ENCODE measurements at places on chromosomes 16 and 17.

DNA sequence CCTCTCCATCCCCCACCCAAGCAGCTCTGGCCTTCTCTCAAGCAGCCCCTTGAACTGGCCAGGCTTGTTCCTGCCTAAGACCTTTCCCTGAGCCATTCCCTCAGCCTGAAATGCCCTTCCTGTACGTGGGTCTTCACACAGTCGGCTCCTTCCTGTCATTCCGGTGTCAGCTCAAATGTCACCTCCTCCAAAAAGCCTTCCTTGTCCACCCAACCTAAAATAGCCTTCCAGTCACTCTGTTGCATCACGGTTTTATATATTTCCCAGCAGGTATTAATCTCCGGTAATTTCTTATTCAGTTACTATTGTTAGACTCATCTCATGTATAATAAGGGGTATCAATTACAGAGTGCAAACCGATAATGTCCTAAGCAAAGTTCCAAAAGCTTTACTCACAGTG lies 51.8 kb downstream of the C17orf67 start:
- no peak for DNase-seq

DNA sequence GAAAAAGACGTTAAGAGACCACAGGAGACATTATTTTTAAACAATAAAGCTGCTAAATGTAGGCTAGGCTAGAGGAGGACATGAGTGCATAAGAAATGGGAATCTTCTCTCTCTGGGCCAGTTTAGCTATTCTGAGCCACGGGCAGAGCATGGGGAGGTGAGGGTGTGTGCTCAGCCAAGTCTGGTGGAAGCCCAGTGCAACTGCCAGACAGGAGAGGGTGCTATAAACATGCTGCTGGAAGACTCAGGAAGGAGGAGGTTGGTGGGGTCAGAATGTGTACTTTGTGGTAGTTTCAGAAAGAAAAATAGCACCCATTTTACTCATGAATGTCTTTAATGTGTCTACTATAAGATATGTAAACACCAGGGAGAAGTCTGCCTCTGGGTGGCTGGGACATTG lies 5.9 kb upstream of the SDK2 start:
- no peak for DNase-seq

DNA sequence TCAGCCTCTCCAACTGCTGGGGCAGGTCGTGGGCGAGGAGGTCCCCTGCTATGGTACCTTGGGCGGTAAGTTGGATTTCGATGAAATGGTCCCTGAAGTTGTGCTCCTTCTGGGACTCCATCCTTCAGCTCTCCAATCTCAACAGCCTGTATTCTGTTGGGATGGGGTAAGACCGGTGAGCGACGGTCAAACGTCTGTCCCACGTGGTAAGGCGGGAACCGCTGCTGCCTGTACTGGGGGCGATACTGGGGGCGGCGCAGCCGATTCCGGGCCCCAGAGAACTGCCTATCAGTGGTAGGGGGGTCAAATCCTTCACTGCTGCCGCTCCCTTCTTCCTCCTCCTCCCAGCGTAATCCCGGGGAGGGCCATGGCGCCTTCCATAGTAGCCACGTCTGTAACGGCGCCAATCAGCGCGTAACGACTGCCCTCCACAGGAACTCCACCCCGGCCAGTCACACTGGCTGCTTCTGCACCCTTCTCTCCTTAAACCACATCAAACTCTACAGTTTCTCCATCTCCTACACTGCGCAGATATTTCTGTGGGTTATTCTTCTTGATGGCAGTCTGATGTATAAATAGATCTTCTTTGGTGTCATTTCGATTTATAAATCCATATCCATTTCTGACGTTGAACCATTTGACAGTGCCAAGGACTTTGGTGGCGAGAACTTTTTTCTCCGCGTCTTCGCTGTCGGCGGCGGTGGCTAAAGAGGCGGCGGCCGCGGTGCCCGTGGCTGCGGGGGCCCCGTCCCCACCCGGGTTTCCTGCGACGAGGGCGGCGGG lies 41.1 kb downstream of the AHSP start:
- DNase-seq: no peak

DNA sequence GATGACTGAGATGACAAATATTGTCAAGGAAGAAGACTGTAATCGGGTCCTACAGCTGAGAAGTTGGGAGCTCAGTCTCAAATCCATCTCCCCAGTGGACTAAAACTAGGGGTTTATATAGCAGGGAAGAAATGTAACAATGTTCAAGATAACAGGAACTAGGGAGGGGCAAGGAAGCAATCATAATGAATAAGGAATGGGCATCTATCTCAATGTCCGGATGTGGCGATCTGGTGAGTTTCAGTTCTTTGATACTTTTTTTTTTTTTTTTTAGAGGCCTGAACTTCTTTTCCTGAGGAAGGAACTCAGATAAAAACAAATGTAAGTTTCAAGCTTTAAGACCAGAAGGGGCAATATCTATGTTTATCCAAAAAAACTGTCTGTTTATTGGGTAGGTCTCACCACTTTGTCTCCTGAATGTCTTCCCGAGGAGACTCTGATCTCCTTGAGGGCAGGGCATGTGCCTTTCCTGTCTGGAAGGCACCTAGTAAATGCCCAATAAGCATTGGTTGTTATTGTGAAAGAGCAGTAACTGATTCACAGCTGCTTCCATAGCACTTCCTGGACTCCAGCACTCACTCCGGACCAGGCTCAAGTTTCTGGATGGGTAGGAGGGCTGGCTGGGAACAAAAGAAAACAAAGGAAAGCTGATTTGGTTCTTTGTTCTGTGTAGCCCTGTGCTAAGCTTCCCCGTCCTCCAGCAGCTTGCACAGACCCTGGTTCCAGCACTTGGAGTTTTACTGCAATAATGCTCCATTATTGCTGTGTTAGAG lies 51.9 kb downstream of the MEOX1 start:
- DNase-seq: no peak

- no peak for DNase-seq
These were observed 5.8 kb downstream of the SLC5A2 start for GRCh38 chr16:31488468-31489297.

- no peak for DNase-seq
These were observed 15.7 kb downstream of the CDRT4 start for GRCh38 chr17:15451680-15452079.

DNA sequence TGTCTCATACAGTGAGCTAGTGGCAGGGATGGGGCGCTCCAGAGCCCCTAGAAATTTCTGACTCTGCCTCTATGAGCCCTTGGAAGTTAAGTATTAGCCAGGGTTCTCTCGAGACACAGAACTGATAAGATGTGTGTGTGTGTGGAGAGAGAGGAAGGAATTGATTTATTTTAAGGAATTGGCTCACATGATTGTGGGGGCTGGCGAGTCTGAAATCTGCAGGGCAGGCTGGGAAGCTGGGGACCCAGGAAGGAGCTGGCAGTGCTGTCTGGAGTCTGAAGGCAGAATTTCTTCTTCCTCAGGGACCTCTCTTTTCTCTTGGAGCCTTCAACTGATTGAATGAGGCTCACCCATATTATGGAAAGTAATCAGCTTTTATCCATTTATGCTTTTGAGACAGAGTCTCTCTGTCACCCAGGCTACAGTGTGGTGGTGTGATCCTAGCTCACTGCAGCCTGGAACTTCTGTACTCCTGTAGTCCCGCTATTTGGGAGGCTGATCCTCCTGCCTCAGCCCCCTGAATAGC lies 16.8 kb downstream of the LRRC75A start:
- no peak for DNase-seq

DNA sequence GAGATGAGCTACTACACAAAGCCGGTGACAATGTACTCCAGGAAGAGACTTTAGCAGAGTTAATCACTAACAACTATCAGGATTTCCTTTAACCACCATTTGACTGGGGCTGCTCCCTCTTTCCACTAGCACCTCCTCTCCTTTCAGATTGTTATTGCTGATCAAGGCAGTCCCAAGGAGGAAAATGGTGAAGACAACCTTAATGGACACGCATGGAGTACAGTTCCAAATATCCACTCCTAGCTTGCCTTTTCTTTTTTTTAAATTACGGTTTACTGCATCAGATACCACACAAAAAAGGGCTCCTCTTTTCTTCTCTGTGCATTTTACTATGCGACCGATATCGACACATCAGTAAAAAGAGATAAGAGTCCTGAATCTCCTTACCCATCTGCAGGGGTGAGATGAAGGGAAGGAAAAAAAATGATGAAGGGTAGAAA lies 30.9 kb downstream of the FAM222B start:
- DNase-seq: peak; percentile 7

DNA sequence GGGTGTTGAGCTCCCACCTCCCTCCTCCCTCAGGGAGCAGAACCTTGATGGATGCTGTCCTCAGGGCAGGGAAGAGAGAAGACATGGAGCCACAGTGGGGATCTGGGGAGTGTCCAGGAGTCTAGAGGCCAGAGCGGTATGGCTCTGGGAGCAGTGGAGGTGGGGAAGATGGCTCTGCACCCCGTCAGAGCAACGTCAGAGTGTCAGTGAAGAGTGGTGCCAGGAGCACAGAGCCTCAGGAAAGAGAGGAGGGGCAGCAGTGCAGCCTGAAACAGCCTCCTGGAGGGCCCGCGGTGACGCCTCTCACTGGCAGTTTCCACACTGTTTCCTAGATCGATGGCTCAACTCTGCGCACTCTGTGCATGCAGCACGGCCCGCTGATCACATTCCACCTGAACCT lies 23.2 kb upstream of the SLC5A11 start:
- DNase-seq: no peak

- no peak for DNase-seq
These were observed 961 bp downstream of the FGF11 start for GRCh38 chr17:7440113-7440833.

- no peak for DNase-seq
These were observed 91.8 kb downstream of the TMEM132E start for GRCh38 chr17:34671191-34671590.

GRCh38 chr16:24497440-24497839 lies 41.9 kb upstream of the RBBP6 start:
- no peak for DNase-seq

DNA sequence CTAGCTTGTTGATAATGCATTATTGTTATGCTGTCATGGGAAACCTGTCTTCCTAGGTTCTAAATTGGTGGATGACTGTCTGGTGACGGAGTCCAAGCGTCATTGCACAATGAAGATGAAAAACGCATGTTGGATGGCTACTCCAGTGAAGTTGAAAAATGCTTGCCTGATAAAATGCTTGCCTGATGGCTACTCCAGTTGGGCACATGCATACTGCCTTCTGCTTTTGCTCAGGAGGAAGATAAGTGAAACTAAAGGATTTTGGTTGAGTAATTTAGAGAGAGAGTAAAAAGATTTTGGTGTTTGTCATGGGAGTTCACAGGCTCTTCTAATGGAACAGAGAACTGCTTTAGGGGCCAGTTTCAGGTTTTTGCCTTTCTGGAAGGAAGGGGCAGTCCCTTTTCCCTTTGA lies 118.6 kb downstream of the PRKCA start:
- DNase-seq: no peak

GRCh38 chr17:31549121-31549524 lies 157.6 kb downstream of the RAB11FIP4 start:
- DNase-seq: no peak

- DNase-seq: no peak
These were observed 559 bp downstream of the CLUH start for GRCh38 chr17:2710803-2711607.

GRCh38 chr16:2071454-2072202 lies 23.8 kb downstream of the TSC2 start:
- no peak for DNase-seq

- DNase-seq: no peak
These were observed 41.2 kb downstream of the MEAK7 start for GRCh38 chr16:84463221-84463620.

DNA sequence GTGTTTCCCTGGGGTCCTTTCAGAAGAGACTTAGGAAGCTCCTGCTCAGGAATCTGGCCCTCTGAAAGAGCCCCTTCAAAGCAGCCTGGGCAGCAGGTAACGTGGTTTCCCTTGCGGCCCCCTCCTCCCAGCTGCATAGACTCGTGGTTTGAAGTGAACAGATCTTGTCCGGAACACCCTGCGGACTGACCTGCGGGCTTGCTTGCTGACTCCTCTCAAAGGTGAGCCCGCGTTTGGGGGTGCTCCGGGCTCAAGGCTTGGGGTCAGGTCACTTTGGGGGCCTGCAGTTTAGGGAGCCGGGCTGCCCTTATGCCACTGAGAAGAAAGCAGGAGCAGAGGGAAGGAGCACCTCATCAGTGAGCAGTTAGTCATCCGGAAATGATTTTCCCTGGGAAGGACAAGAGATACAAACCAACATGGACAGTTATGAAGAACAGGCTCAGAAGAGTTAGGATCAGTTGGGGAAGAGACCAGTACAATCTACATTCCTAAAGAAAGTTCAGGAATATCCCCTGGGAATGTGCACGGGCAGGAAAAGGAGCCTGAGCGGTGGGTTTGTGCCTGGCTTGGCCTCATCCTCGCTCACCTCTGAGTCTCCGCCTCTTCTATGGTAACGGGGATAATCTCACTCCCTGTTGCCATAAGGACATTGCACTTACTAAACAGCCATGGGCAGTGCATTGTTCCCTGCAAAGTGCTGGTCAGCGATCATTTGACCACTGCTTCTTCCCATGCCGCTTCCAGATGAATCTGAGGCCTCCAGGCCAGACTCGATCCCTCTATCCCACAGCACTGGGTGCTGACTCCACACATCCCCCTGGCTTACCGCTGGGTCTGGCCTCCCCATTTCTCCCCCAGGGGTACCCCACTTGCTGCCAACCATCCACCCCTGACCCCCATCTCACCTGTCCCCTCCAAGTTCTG lies 10.0 kb downstream of the LDHD start:
- DNase-seq: no peak

- no peak for DNase-seq
These were observed 415.0 kb upstream of the MAF start for GRCh38 chr16:80015566-80015965.

DNA sequence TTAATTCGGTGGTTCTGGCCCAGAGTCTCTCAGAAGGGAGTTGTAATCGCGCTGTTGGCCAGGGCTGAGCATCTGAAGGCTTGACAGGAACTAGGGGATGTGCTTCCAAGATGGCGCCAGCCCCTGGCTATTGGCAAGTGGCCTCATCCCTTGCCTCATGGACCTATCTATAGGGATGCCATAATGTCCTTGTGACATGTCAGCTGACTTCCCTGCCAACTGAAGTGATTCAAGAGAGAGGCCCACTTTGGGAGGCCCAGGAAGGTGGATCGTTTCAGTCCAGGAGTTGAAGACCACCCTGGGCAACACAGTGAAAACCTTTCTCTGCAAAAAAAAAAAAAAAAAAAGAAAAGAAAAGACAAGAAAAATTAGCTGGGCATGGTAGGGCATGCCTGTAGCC lies 15.0 kb upstream of the C16orf87 start:
- DNase-seq: no peak

DNA sequence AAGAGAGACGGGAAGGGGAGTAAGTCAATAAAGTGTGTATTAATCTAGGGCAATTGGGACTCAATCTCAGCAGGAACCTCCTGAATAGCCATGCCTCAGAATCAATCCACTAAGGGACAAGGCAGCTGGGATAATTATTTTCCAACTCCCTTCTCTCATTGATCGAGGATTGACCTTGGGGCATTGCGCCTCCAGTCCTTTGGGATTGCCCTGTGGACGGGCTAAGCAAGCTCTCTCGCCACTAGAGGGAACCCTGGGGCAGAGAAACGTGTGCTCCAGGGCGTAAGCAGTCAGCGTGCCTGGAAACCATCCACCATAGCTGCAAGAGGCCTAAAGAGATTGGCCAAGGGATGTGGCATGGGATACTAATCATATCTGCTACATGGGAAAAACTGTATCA lies 53.9 kb upstream of the ERCC4 start:
- peak; percentile 26 for DNase-seq

- no peak for DNase-seq
These were observed 87.1 kb downstream of the CYTH1 start for GRCh38 chr17:78694805-78695531.

Measured in NCI-H1417 treated with DMSO at 0.1 percent for 48 hours (cell line).